Stimulated activated CD8-positive, alpha-beta memory T cell treated with anti-CD3 and anti-CD28 coated beads, Interleukin-7, amount 100 ng/mL, for 1 hour (primary cell): ENCODE measurements at places on chromosomes 5 and 9.

DNA sequence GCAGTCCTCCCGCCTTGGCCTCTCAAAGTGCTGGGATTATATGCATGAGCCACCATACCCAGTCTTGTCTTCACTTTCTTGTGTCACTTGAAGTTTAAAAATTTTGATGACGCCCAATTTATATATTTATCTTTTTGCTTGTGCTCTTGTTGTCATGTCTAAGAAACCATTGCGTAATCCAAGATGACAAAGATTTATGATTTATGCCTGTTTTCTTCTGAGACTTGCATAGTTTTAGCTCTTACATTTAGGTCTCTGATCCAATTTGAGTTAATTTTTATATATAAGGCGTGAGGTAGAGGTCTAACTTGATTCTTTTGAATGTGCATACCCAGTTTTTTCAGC lies 18.6 kb downstream of the ANKHD1 start:
- no peak for DNase-seq

- no peak for DNase-seq
Observed at GRCh38 chr5:96641368-96642280, 20.6 kb upstream of the CAST start.

GRCh38 chr9:108612513-108612912 lies 243.3 kb downstream of the ACTL7B start:
- DNase-seq: no peak

- no peak for DNase-seq
Observed at GRCh38 chr9:116312221-116312620, 158.6 kb downstream of the PAPPA start.

DNA sequence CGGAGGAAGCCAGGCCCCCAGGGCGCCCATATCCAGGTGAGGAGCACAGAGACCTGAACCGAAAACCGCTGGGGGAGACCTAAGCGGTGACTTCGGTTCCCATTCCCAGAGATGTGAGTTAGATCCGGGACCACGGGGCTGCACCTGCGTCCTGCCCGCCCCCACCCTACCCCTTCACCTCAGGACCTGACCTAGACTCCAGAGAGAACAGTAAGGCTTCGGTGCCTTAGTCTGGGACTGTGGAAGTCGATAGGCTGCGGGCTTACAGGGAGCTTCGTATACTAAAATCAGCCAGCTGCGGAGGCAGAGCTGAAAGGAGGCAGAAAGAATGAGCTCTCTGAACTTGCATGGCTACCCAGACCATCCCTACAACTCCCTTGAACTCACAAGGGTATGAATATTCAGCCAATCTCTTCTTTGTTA lies 518 bp upstream of the FAM13B start:
- no peak for DNase-seq

DNA sequence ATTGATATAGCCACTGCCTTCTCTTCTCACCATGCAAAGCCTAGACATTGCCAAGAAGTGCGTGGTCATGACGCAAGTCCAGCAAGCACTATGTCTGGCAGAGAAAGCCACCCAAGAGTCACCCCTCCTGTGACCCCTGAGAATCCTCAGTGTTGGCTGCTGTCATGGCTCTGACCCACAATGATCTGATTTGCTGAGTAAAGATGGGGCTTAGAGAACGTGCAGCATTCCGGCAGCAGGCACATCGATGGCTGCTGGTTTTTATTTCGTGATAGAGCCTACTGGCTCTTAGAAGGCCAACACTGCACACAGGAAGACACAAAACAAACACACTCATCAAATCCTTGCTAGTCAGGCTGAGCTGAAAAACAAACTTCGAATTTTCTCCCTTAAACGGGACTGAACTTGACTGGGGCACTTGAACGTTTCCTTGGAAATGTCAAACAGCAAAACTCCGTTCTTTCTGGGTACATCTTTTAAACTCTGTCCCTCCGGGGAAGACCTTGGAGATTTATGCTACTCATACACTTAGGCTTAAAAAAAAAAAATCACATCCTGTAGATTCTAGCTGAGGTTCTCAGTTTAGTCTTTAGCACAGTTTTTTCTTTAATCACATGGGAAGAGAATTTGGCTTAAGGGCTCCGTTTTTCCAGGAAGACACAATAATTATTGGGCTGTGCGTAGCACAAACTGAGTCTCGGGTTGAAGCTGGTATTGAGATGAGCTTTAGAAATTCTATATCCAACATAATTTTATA lies 88.2 kb upstream of the BASP1 start:
- no peak for DNase-seq

DNA sequence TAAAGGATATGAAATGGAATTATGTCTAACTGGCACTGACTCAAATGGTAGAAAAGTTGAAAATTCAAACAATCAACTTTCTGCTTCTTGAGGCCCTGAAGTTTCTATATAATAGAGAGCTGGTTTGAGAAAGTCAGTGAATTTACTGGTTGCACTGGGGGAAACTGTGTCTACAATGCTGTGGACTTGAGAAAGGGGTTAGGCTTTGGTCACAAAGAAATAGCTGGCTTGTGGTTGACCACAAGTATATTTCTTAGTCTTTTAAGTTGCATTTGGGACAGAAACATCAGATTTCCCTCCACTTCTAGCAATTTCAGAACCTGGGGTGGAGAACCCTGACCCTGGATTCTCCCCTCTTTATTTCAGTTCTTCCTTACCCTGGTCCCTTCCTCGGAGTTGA lies 192.6 kb upstream of the ACTBL2 start:
- DNase-seq: no peak

DNA sequence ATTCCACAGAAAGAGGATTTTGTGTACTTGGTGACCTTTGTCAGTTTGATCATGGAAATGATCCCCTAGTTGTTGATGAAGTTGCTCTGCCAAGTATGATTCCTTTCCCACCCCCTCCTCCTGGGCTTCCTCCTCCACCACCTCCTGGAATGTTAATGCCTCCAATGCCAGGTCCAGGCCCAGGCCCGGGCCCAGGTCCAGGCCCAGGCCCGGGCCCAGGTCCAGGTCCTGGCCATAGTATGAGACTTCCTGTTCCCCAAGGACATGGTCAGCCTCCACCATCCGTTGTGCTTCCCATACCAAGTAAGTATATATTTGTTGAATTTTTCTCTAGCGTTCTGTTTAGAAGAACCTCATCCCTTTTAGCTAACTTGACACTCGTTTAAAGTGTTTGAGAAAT lies 30.0 kb downstream of the RBM27 start:
- no peak for DNase-seq

DNA sequence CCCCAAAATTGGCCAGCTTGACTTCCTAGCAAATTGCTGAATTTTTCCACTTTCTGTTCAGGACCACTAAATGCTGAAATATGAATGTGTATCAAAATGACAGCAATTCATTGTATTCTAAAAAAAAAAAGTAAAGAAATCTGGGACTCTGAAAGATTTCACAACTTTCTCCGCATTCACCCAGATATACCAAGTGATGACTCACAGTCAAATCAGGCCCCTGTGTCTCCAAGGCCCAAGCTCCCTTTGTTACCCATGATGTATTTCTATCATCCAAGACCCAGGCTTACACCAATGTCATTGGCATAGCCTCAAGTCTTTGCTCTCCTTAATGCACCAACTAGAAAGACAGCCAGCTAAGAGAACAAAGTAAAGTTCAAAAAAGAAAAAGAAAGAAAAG lies 493.9 kb downstream of the NTRK2 start:
- DNase-seq: no peak

DNA sequence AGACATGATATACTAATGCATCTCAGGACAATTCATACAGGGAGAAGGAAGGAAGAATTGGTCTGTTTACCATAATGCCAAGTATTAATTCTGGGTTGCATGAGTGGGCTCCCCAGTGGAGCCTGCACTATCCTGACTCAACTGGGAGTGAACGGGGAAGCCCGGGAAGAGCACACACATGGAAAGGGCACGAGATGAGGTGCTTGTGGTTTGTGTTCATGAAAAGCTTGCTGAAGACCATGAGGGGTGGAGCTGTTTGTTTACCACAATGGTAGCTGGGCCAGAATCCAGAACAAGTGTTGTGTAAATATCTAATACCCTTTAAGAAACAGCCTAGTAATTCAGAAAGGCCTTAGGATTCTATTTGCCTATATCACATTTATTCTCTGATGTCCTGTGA lies 44.6 kb downstream of the POC5 start:
- no peak for DNase-seq

DNA sequence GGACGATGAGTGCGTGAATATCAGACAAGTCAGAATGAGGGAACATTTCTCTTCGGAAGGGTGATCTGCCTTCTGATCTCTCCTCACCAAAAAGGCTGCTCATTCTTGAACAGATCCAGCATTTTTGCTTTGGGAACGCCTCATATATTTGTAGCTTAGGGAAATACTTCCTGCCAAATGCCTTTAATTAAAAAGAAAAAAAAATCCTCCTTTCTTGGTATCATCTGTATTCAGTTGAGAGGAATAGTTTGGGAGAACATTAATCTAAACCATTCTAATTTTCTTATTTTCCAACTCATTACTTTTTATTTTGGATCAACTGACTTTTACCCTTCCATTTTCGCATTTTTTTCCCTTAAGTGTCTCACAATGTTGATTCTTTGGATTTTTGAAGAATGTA lies 163.4 kb downstream of the SNX18 start:
- DNase-seq: no peak

GRCh38 chr9:95096807-95097206 lies 220.7 kb downstream of the FANCC start:
- DNase-seq: no peak

DNA sequence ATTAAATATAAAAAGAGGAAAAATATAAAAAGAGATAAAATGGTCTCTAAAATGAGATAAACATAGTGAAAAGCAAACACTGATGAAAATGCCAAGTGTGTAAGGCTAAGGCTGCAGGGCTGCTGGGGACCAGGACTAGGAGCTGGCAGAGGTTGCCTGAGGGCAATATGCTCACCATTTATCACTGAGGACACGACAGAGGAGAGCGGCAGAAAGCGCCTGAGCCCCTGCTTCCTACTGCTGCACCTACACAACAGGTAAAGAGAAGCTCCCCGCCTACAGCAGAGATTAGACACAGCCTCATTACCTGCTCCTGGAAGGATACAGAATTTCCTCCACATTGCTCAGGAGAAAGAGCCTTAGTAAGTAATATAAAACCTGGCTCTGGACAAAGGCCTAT lies 70.7 kb upstream of the PPP1R2B start:
- no peak for DNase-seq

DNA sequence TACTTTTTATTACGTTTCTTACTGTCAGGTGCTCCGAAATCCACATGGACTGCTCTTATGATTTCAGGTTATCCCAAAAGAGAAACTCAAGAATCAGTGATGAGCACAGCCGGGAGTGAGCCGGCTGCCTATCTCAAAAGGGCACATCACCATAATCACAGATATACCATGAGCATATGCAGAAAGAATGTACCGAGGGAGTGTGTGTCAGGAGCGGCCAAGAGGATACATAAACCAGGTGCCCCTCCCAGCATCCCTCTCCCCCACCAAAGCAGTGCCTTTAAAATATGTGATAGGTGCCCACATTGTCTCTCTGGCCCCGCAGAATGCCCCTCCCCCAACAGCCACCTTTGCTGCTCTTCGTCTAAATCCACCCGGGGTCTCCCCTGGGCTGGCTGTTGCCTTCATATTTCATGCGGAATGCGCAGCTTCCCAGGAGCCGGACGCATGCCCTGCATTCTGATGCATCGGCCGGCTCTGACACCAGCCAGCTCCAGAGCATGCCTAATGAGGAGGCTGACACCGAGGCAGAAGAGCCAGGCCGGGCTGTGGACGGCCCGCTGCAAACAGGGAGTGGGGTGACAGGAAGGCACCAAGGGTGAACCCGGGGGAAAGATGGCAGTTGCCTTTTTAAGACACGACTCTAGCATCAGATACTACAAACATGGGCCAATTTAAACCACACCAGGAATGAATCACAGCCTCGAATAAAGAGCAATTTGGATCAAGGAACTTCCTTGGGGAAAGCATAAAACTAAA lies 652.3 kb downstream of the BNC2 start:
- DNase-seq: no peak

DNA sequence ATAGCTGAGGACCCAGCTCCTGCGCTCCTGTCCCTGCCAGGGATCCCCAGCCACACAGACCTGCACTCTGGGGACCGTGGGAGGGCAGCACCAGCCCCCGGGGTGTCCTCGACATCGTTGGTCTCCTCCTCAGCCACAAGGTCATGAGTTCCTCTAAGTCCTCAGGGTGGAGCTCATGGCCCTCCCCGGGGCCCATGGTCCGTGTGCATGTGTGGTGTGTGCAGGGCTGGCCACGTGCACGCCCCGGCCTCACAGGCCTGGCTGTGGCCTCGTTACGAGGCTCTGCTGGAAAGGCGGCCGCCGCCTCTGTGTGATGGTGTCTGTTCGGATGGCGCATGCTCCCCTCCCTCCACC lies 16.1 kb upstream of the AJM1 start:
- no peak for DNase-seq

DNA sequence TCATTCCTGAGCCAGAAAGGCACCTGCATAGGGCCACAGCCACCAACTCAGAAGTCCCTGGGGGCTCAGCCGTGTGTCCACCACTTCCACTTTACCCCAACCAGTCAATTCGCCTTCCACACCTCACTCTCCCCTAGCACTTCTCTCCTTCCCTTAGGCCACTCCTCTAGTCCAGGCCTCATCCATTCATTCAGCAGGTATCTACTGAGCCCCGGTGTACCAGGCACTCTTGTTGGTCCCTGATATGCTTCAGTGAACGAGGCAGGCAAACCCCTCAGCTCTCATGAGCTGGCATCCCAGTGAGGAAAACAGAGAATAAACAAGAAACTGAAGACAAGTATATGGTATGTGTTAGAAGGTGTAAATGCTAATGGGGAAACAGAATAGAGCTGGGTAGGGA lies 28.7 kb downstream of the NDUFA8 start:
- DNase-seq: no peak

DNA sequence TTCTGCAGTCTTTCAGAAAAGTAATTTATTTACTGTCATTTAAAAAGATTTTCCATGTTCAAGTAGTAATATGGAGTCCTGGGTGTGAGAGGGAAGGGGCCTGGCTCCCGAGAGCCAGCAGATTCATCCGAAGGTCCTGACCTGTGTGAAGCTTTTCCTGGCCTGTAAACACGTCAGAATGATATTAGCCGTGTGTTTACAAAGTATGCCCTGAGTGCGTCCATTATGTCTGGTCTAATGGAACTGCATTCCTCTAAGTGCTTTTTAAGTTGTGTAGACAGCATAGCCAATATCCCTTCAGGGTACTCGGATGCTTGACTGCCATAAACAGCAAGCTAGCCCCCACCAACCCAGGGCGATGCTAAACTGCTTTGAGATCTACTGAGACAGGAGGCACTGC lies 495.2 kb downstream of the AGTPBP1 start:
- no peak for DNase-seq
